ENCODE measurements at places on chromosomes 6 and 20. TPM values are rescaled to one million over a fixed set of nuclear protein-coding genes. Genes with fewer than 3 reads are reported as not detected.

DNA sequence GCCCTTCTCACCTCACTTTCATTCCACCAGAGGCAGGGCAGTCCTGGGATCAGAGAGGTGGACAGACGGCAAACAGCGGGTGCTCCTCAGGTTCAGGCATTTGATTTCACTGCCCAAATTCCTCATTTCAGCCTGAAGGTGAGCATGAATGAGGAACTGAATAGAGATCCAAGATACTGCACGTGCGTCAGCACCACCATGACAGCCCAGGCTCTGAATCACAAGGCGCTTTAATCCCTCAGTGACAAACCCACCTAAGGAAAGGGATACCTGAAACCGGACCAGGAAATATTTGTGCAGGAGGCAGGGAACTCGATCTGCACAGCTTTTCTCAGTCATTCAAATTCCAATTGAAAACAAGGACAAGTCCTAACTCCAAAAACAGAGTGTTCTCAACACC, 174.8 kb upstream of the HEY2 start:
- no peak for DNase-seq

- DNase-seq = no peak
Observed at GRCh38 chr20:8045946-8046345, 26.4 kb upstream of the TMX4 start.

DNA sequence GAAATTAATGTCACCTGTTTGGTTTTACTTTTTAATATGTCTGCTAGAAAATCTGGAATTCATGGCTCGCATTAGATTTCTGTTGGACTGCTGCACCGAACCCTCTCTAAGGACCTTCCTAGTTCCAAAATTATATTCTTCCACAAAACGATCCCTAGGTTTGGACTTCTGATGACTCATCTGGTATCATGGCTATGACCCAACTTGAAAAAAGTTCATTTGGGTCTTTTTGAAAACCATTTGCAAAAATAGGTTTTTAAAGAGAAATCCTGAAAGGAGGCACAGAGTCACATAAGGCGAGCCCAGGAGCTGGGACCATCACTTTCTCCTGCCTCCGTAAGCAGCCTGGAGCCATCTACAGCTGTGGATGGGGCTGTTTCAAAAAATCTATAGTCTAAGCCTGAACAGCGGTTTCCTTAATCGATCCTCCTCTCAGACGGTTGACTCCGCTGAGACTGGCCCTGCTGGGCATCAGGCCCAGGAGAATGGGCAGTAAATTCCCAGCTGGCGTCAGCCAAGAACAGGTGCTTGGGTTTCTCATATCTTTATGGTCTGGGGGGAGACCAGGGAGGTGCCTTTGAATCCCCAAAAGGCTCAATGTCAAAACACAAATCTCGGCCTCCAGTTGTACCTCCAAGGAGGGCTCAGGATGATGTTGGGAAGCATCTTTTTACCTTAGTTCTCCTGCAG, 44.6 kb downstream of the SLC24A3 start:
- no peak for DNase-seq

- DNase-seq = no peak
Observed at GRCh38 chr6:36039112-36039511, 11.5 kb downstream of the MAPK14 start.

DNA sequence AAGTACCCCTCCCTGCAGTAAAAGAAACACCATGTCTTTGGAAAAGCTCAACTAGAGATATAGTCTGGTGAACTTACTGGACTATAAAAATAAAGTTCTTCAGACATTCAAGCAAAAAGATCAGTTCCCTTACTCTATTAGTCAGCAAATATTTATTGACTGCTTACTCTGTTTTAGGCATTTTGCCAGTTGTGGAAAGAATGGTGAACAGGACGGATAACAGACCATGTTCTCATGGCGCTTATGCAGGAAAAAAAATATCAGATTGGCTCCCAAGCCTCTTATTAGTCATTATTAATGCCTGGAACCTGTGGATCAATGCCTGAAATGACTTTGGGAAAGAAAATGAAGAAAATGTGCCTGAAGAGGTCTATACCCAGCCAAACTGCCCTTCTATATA, 282.2 kb upstream of the EPHA7 start:
- no peak for DNase-seq

- DNase-seq = no peak
Observed at GRCh38 chr6:152858141-152858540, 107.5 kb downstream of the VIP start.

The SOX18 gene
- total RNA-seq = 135 TPM

The PDE7B gene
- total RNA-seq = 4.2 TPM

The NEDD9 gene
- total RNA-seq = 194 TPM

Measured in upper lobe of right lung (tissue), 1 donor.